ENCODE measurements at places on chromosomes 16 and 17.
A peak's percentile ranks its signal among the peaks of the same experiment; 100 is the strongest.

- DNase-seq, result no peak
Measured at GRCh38 chr17:40722241-40722640, 18.7 kb upstream of the KRT24 start.

GRCh38 chr17:21299981-21300600 lies 15.6 kb downstream of the MAP2K3 start:
- DNase-seq, result peak; percentile 30

DNA sequence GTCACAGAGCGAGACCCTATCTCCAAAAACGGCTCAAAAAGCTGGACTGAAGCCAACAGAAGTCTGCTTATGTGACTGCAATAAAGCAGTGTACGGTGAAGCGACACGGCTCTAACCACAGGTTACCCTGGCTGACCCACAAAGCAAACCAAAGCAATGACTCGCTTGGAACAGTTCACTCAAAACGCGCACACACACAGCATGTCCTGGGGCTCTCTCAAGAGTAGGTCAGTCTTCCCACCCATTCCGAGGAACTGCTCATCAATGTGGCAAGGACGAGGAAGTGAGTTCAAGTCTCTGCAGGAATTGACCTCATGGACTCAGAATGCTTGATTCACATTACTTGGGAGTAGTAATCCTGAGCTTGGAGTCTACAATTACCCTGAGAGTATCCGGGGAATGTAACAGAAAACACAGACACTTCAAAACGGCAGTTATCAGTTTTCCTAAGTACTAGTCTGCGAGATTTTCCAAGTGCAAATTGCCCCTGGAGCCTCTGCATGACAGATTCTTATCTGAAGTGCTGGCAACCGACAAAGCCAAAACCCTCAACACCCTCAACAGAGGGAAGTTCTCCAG lies 25.4 kb downstream of the PELP1 start:
- DNase-seq, result no peak

- no peak for DNase-seq
Measured at GRCh38 chr17:59362811-59363205, 31.4 kb downstream of the YPEL2 start.

DNA sequence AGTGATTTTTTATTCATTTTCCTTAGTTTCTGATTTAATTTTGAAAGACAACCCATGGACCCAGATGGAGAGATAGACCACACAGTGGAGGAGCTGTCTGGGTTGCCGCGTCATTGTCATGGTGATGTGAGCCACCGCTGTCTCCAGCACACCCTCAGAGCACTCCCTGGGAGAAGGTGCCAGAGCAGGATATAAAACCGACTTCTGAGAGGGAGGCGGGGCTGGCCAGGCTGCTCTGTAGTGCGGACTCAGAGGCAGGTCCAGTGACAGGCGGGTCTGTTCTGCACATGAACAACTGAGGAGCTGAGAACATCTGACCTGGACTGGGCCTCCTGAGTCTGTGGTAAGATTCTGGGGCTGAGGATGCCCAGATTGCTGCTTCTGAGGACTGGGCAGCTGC lies 216.3 kb upstream of the NLRP1 start:
- DNase-seq, result no peak

DNA sequence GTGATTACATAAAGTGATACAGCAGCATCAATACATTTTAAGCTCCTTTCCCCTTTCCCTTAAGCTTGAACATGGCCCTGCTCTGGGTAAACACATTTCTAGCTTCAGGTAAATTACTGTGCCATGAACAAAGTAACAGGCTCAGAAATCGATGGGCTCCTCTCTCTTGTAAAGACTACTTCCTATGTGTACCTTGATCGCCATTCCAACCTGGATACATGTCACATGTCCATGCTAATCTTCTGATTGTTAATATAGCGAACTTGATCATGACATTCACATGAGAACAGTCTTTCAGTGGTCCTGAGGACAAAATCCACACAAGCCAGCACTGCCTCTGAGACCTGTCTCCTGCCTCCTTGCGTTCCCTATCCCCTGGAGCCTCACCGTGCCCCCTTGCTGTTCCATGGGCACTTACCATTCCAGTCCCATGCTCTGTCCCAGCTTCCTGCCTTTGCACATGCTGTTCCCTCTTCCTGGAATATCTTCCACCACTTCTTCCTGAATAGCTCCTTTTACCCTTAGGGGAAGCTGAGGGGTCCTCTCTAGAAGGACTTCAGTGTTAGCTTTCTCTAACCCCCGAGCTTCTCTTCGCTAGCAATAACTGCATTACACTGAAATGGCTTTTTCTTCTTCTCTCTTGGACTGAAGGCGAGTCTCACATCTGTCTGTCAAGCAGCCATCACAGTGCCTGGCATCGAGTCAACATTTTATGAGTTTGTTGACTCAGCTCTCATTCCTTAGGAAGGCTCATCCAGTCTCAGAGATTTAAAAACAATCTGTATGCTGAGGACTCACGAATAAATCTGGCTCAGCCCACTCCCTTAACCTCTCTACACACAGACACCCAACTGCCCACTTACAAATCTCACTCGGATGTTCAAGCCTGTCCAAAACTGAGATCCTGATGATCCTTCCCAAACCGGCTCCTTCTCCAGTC lies 93.3 kb downstream of the ASIC2 start:
- DNase-seq, result no peak

- DNase-seq, result peak; percentile 33
Measured at GRCh38 chr17:49067163-49067562, 65.4 kb upstream of the B4GALNT2 start.

DNA sequence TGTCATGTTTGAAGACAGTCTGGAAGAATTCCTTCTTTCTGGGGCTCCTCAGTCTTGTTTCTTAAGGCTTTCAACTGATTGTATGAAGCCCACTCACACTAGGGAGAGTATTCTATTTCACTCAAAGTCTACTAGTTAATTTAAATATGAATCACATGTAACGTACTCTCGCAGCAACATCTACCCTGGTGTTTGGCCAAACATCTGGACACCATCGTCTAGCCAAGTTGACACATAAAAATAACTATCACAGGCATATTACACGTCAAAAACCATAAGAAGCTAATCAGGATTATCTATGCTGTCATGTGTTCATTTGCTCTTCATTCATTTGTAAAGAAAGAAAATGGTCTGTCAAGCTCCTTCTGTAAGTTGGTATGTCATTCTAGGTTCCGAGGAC lies 787.4 kb downstream of the KCNJ2 start:
- DNase-seq, result no peak

- no peak for DNase-seq
Measured at GRCh38 chr17:18261146-18261515, 669 bp downstream of the MIEF2 start.

GRCh38 chr17:14019186-14019956 lies 49.9 kb upstream of the COX10 start:
- no peak for DNase-seq

DNA sequence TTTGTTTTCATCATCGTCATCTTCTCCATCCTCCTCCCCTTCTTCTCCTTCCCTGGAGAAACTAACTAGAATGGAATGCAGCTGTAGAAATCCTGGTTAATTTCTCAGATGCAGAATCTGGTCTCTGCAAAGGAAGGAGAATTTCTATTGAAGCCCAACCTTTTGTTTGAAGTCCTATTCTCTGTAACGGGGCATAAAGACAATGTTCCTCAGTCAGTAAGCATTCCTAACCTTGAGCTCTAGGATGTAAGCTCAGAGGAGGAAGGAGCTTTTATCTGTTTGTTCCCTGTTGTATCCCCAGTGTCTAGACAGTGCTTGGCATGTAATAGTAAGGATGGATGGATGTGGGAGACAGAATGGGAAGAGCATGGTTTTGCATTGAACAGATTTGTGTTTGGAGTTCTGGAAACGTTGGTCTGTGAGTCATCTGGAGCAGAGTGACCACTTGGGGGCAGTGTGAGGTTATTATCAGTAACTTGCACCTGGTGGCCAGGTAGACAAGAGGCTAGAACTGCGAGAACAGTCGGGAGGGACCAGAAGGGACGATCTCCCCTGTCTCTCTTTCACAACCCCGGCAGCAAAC lies 363.7 kb downstream of the SNX29 start:
- peak; percentile 70 for DNase-seq

DNA sequence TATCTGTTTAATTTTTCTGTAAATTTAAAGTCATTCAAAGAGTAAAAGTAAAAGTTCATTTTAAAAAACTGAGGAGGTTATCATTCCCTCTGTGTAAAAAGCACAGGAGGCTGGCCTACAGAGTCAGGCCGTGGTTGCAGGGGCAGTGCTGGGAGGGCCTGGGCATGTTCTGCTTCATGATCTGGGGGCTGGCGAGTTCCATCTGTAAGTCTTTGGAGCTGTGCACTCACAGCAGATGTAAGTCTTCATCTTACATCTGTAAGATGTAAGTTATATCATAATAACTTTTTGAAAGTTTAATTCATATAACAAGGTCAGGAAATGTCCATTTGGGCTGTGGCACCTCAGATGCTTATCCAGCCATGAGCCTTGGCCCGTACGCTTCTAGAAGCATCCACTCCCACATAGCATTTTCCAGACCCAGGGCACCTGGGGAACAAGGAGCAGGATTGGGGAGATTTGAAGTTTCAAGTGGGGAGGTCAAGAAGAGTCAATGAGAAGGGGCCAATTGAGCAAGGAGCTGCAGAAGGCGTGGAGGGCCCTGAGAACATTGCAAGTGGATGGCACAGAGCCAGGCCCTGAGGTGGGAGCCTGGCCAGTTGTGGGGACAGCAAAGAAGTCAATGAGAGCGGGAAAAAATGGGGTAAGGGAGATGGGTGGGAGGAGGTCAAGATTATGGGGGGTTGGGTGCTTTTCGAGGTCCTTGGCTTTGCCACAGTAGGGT lies 54.1 kb downstream of the TNFRSF13B start:
- no peak for DNase-seq

GRCh38 chr17:12068946-12069345 lies 48.3 kb downstream of the MAP2K4 start:
- no peak for DNase-seq

DNA sequence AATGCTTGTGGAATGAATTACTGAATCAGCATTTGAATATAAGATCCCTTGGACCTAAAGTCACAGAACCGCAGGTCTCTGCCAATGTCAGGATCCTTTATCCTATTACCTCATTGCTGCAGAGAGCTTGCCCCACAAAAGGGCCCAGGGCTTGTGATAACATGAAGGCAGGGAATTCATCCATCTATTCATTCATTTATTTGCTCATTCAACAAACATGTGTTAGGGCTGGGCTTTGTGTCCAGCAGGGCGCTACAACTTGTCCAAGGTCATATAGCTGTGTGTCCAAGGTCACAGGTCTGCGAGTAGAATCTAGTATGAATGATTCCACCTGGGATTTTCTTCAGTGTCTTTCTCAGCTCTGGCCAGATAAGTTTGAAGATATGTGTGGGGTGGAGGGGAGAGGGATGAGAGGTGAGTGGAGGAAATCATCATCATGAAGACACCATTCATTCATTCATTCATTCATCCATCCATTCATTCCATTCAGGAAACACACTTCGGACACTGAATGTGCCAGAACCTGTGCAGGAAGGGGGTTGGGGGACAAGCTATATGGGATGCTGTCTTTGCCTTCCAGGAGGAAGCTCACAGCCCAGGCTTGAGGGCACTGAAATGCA lies 1.3 kb upstream of the UNC45B start:
- no peak for DNase-seq

GRCh38 chr16:18802767-18803343 lies 1.5 kb upstream of the ARL6IP1 start:
- no peak for DNase-seq

- no peak for DNase-seq
Measured at GRCh38 chr16:75104836-75105235, 11.7 kb downstream of the LDHD start.

GRCh38 chr16:66899945-66900710 lies 18.6 kb downstream of the CDH16 start:
- peak; percentile 89 for DNase-seq

DNA sequence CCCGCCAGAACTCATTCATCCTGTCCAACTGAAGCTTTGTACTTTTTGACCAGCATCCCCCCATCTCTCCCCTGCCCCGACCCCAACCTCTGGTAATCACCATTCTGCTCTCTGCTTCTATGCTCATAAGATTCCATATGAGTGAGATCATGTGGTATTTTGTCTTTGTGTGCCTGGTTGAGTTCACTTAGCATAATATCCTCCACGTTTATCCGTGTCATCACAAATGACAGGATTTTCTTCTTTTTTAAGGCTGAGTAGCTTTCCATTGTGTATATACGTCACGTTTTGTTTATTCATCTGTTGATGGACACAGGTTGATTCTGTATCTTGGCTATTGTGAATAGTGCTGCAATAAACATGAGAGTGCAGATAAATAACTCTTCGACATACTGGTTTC lies 278.9 kb downstream of the SNX29 start:
- DNase-seq, result no peak

- DNase-seq, result no peak
Measured at GRCh38 chr17:43026595-43026994, 1.6 kb downstream of the RND2 start.

DNA sequence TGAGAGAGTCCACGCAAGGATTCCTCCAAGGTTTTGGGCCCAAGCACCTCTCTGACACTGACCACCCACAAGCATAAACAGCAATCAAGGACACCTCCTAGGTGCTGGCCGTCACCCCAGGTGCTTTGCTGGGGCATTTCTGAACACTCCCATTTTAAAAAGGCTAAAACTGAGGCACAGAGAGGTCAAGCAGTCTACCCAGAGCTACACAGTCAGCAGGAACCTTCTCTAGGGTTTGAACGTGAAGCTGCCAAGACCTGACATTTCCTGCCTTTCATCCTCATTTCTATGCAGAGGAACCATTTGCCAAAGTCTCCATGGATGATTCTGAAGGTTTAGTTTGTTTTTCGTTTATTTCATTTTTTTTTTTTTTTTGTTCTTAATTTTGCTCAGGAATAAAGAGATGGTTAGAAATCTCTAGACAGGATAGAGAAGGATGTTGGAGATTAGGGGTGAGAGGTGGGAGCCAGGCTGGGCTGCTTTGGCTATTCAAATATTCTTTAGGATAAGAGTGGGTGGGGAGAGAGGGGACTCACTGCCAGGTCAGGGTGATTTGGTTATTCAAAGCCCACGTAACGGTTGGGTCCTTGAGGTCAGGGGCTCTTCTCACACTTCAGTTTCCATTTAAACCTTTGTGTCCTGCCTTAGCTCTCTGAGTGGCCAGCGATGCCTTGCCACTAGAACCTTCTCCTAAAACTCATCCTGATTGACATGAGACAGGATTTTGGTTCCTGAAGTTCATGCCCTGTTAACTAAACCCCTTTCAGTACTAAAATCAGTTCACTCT lies 6.2 kb downstream of the PLCG2 start:
- DNase-seq, result no peak

GRCh38 chr17:63930951-63931575 lies 1.1 kb downstream of the CD79B start:
- no peak for DNase-seq

All from NCI-H82 (cell line).